ENCODE measurements at places on chromosomes 2 and 18. TPM values are rescaled to one million over a fixed set of nuclear protein-coding genes. Genes with fewer than 3 reads are reported as not detected.

Gene RGPD3
- total RNA-seq, result 0.09 TPM

Gene GPR75
- total RNA-seq, result 3.7 TPM

Gene PLGLB2
- total RNA-seq, result 7.4 TPM

- no peak for DNase-seq
- no peak overlapping the region for H3K27ac ChIP-seq
- H3K27me3 ChIP-seq, result peaks cover 29% of the 10 kb centered on the region
- no peak overlapping the region for H3K4me3 ChIP-seq
- H3K4me1 ChIP-seq, result peaks cover 16% of the 10 kb centered on the region
These were observed 142.2 kb downstream of the PLCL1 start for GRCh38 chr2:197946562-197946961.

- H3K4me3 ChIP-seq, result no peak overlapping the region
- H3K27me3 ChIP-seq, result peaks cover 26% of the 10 kb centered on the region
These were observed 590.2 kb downstream of the EPHA4 start for GRCh38 chr2:220981926-220982325.

GRCh38 chr2:223971-224760 is 39.7 kb downstream of the SH3YL1 start:
- H3K27ac ChIP-seq, result no peak overlapping the region
- peaks cover 53% of the 10 kb centered on the region for H3K36me3 ChIP-seq
- no peak overlapping the region for H3K4me3 ChIP-seq
- H3K27me3 ChIP-seq, result no peaks in the 10 kb centered on the region
- no peak for DNase-seq

Gene IL36G
- total RNA-seq, result not detected

DNA sequence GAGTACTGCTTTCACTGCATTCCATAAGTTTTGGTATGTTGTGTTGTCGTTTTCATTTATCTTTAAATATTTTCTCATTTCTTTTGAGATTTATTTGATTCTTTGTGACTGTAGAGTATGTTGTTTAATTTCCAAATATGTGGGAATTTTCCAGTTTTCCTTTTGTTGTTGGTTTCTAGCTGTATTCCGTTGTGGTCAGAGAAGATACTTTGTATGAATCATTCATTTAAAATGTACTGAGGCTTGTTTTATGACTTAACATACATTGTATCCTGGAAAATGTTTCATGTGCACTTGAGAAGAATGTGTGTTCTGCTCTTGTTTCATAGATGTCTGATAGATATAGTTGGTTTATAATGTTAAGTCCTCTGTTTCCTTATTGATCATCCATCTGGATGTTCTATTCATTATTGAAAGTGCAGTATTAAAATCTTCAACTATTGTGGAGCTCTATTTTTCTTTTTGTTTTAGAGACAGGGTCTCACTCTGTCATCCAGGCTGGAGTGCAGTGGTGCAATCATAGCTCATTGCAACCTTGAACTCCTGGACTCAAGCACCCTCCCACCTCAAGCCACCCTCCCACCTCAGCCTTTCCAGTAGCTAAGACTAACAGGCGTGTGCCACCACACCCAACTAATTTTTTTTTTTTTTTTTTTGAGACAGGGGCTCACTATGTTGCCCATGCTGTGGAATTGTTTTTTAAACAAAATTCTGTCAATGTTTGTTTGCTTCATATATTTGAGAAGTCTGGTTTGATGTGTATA is 96.8 kb downstream of the TAF4B start:
- H3K4me3 ChIP-seq, result no peak overlapping the region
- peaks cover 15% of the 10 kb centered on the region for H3K36me3 ChIP-seq
- H3K4me1 ChIP-seq, result peaks cover 13% of the 10 kb centered on the region
- H3K27me3 ChIP-seq, result no peaks in the 10 kb centered on the region
- DNase-seq, result no peak

- peaks cover 10% of the 10 kb centered on the region for H3K4me1 ChIP-seq
- no peaks in the 10 kb centered on the region for H3K27me3 ChIP-seq
- H3K27ac ChIP-seq, result no peak overlapping the region
- H3K36me3 ChIP-seq, result no peaks in the 10 kb centered on the region
- H3K4me3 ChIP-seq, result no peak overlapping the region
- no peak for DNase-seq
These were observed 241.1 kb upstream of the VWC2L start for GRCh38 chr2:214169736-214170135.

Gene CRYGC
- not detected for total RNA-seq

Gene IKZF2
- total RNA-seq, result 44.9 TPM

Gene PRSS56
- total RNA-seq, result 0.09 TPM

- no peaks in the 10 kb centered on the region for H3K4me1 ChIP-seq
- H3K27ac ChIP-seq, result no peak overlapping the region
- H3K27me3 ChIP-seq, result no peaks in the 10 kb centered on the region
- no peak overlapping the region for H3K4me3 ChIP-seq
- H3K36me3 ChIP-seq, result no peaks in the 10 kb centered on the region
- DNase-seq, result no peak
These were observed 23.4 kb upstream of the TMEM37 start for GRCh38 chr2:119408221-119408619.

- H3K4me3 ChIP-seq, result no peak overlapping the region
- H3K36me3 ChIP-seq, result no peaks in the 10 kb centered on the region
- no peaks in the 10 kb centered on the region for H3K27me3 ChIP-seq
- H3K27ac ChIP-seq, result no peak overlapping the region
- H3K4me1 ChIP-seq, result no peaks in the 10 kb centered on the region
These were observed 78.3 kb downstream of the SMAD4 start for GRCh38 chr18:51108330-51108729.

DNA sequence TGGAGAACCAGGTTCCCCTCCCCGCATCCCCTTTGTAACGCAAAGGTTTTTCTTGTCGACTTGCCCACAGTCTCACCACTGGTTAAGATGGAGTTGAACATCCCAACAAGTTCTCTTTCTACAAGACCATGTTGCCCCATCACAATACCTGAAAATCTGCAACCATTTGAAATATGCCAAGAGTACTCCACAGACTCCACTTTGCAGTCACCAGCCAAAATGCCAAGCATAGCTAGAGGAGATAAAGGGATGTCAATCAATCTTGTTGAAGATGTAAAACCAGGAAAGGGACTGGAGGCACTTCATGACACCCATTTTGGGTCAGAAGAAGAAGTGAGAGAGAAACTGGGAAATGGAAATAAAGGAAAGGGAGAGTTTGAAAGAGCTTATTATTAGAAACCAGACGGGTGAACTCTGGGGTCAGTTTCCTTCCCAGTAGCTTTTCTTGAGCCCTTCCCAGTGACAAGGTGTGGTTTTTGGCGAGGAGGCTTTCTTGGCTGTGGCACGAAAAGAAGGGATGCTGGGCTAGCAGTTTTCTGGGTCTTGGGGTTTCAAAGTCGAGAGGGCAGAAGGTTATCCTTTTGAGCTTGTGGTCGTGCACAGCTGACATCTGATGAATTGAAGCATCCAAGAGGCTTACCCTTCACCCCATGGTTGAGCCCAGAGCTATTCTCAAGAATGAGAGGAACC is 79.3 kb downstream of the ACAA2 start:
- no peaks in the 10 kb centered on the region for H3K36me3 ChIP-seq
- H3K4me1 ChIP-seq, result peaks cover 38% of the 10 kb centered on the region
- no peak overlapping the region for H3K27ac ChIP-seq
- H3K4me3 ChIP-seq, result no peak overlapping the region
- DNase-seq, result no peak

All from mesothelial cell of epicardium (in vitro differentiated cells).